ENCODE measurements at places on chromosomes 6 and 20.

DNA sequence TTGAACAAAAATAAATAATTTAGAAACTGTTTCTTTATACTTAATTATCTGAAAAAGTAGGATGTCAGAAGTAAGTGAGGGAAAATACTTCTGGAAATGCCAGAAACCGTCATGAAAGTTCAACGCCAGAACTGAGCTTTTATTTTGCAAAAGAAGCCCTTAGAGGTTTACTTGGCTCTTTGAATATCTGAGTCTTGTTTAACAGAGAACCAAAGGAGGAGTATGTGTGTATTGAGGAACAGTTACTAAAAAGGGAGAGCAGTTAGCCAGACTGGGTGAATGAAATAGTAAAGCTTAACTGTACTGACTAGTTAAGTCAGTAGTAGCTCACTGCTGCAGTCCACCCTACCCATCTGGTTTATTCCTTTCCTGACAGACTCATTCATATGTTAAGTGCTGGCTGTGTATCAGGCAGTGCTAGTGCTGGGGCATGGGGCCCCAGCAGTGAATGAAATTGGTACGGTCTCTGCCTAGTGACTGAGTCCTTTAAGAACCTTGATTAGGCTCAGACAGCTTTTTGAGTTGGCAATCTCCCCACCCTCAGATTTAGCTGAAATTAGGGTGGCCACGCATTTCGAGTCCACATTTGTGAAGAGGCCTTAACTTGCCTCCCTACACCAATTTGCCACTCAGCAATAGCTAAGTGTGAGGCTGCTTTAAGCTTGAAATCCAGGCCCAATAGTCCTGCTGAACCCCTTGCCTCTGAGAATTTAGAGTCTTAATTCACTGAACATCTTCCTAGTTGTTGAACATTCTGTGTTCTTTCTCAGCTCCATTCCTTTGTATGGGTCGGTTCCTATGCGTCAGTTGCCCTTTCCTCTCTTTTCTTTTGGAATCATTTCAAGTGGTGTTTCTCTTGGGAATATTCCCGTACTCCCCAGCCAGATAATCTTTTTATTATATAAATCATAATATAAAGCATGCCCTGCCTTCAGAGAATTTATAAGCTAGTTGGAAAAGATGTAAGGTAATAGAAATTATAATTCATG lies 20.2 kb downstream of the MAP3K4 start:
- no peak for DNase-seq
- peaks cover 4% of the 10 kb centered on the region for H3K36me3 ChIP-seq

- H3K4me1 ChIP-seq: no peaks in the 10 kb centered on the region
- DNase-seq: no peak
These were observed 41.7 kb downstream of the CNBD2 start for GRCh38 chr20:36010076-36010475.

DNA sequence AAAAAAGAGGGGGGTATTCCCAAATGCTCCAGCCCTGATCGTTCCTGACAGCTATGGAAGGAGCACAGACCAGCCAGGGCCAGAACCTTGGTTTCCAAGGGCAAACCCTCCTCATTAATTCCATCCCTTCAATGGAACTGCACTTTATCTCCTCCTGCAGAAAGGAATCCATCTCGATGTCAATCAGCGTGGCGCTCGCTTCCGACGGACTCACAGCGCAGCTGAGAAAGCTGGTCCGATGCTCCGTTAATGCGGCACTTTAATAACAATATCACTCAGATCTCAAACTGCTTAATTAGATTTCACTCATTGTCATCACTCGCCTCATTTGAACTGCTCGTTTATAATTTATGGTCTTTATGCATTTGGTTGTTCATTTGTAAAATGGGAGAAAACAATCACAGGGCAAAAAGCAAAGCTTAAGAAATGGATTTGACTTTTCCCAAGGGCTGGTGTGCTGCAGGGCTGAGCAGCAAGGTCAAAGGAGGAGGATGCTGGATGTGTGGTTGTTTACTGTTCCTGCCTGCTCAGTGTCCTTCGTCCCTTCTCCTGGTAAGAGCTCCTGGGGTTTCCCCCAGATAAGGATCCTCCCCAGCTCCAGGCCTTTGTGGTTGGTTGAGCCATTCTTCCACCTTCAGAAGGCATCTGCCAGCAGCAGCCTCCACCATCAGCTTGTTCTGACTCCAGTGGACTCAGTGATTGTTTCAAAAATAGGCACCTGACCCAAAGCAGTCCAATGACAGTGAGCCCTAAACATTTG lies 152.7 kb downstream of the ANKRD60 start:
- no peak overlapping the region for H3K4me3 ChIP-seq
- H3K27me3 ChIP-seq: peaks cover 2% of the 10 kb centered on the region
- DNase-seq: no peak
- H3K36me3 ChIP-seq: no peaks in the 10 kb centered on the region
- H3K27ac ChIP-seq: no peak overlapping the region

- no peak overlapping the region for H3K4me3 ChIP-seq
- H3K27me3 ChIP-seq: no peaks in the 10 kb centered on the region
- peaks cover 73% of the 10 kb centered on the region for H3K36me3 ChIP-seq
- no peak for DNase-seq
These were observed 18.6 kb downstream of the TTPAL start for GRCh38 chr20:44494266-44494665.
